ENCODE measurements at places on chromosomes 5 and 9.

GRCh38 chr9:137009938-137010732 lies 13.8 kb upstream of the CLIC3 start:
- DNase-seq = no peak

GRCh38 chr9:73348471-73348870 lies 196.8 kb downstream of the ANXA1 start:
- peak; percentile 8 for DNase-seq

- no peak for DNase-seq
Measured at GRCh38 chr9:129072171-129072570, 8.7 kb upstream of the DOLPP1 start.

DNA sequence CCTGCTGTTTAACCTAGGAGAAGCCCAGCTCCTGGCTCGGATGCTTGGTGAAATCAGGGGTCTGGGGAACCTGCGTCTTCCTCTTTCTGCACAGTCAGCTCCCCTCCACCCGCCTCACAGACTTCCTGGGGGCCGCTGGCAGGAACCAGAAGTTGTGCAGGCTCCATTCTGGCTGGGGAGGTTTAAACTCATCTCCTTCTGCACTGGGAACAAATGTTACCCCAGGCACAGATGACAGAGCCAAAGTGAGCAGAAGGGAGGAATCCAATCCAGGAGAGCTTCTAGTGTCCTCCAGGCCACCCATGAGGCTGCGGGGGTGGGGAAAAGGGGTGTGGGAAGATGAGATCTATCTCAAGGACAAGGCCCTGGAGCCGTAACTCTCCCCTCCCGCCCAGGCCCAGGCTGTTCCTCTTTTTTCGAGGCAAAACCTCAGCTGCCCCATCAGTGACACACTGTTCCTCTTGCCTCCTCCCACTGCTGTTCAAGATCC lies 31.2 kb downstream of the KCNMB1 start:
- no peak for DNase-seq

GRCh38 chr5:68711293-68712200 lies 382.3 kb upstream of the SLC30A5 start:
- no peak for DNase-seq

- no peak for DNase-seq
Measured at GRCh38 chr5:138504799-138505198, 38.2 kb downstream of the ETF1 start.

- no peak for DNase-seq
Measured at GRCh38 chr9:81671880-81672280, 17.5 kb downstream of the TLE1 start.

DNA sequence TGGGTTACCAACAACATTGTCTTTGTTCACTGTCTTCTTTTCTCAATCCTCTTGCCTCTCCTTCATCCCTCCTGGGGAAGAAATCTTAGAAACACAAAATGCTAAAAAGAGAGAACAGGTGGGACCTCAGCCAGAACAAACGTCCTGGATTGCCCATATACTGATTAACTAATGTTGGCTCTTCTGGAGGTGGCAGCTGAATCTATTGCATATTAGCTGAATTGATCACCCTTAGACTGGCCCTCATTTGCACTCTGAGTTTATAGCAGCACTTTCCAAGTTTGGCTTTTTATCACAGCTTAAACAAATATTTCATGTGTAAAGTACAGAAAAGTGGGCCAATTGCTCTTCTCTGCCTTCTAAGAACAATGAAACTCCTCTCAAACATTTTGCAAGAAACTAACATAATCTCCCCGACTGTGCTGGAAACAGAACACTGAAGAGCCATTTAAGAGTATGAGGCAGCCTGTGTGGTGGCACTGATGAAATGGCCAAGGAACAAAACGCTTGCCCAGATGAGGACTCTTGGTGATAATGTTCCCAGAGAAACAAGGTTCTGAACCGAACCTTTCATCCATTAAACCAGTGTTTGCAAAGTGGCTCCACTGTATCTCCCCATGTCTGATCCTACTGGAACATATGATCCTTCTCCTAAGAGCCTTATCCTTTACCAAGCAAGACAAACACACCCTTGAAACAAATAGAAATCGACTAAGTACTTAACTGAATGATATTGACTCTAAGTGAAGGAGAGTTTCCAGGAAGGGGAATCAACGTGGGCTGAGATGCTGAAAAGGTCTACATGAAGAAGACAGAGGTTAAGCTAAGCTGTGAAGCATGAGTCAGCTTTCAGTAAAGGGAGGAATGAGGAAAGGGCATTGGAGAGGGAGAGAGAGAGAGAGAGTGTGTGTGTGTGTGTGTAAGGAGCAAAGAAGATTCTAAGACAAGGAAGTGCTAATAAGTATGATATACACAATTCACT lies 83.2 kb upstream of the LIFR start:
- DNase-seq = no peak

DNA sequence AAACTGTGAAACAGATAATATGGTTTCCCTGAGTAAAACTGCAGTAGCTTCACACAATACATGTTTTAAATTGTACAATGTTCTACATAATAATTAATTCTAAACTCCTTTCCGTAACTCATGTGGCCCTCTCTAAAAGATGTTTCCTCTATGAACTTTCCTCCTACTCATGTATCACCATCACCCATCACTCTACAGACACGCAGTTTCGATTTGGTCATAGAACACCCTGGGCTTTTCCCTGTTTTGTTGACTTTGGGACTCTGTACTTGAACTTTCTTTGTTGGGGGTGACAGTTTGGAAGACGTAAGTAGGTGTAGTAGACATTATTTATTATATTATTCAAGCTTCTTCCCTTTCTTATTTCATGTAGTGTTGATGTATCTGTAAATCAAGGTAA lies 44.1 kb upstream of the GABRA6 start:
- DNase-seq = no peak

DNA sequence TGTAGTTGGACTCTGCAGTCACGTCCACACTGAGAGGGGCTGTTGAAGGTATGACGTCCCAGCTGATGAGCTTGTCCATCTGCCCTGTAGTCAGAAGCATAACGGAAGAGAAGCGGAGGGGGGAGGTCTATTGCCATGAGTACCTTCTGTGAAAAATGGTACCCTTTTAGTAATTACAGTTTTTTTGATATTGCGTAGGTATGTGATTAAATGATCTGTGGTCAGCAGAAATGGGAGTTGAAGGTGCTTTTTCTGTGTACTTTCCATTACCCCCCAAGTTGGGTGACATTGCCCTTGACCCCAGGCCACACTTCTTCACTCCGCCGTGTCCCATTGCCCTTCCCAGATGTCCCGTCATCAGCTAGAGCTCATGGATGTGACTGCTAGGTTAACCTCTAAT lies 45.9 kb downstream of the SNX30 start:
- no peak for DNase-seq

- no peak for DNase-seq
Measured at GRCh38 chr5:138303372-138303771, 28.2 kb downstream of the CDC25C start.

GRCh38 chr5:77869116-77869798 lies 93.1 kb upstream of the TBCA start:
- DNase-seq = no peak

DNA sequence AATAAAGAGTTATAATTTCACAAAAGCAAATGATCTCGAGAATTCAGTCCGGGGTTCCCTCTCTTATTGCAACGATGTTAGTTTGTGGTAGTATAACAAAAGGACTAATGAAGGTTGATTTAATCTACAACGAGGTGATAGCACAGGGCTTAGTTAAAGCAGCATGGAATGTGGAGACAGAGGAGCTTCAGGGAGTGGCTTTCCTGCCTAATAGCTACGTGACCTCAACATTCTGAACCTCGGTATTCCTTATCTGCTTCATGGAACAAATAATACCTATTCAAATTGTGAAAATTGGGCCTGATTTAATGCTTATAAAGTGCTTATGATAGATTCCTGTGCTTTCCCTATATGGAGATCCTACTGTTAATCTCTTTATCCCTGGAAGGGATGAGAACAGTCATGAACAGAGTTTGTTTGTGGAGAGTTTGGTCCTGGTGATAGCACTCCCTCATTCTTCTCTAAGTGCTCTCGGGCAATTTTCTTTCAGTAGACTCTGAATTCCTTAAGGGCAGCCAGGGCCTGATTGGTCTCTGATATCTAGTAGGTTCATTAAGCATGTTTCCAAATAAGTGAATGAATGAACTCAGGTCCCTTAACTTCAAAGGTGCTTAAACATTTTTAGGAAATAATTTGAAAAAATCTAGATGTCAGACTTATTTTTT lies 104.1 kb upstream of the TUT7 start:
- DNase-seq = no peak

DNA sequence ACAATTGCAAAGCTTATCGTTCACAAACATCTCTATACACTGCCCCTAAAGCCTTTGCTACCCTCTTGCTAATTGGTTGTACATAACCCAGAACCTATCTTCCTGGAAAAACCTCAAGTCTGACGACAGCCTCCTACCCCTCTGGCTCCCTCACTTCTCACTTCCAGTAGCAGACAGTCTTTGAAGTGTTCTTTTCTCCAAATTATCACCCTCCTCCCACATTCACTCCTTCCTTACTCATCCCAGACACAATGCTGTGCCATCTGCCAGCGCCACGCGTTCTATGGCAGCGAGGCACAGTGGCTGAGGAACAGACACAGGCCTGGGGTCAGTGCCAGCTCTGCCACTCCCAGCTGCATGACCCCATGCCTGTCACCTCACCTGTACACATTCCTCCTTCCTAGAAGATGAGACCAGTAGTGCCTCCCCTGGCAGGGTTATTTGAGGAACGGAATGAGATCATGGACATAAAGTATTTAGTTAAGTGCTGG lies 27.7 kb downstream of the CLTA start:
- DNase-seq = no peak

DNA sequence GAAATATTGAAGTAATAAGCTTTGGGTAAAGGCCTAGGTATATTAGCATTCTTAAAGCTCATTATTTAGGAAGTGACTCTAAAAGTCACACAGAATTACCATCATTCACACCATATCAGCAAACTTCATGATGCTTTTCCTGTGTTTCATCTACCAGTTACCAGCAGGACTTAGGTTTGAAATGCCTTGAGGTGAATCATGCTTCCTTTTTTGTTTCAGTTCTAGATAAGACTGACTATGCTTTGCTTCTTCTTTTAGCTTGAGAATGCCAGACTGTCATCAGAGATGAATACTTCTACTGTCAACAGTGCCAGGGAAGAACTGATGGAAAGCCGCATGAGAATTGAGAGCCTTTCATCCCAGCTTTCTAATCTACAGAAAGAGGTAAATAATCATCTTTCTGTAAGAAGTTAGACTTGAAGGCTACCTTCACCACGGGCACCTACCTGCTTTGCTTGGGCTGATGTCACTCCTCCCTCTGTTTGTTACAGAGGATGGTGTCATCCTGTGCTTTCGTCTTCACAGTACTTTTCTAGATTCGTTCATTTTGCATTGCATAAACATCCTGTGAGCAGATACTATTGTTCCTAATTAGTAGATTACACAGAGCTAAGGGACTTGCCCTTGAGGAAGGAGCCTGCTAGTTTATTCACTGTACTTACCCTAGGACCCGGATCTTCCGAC lies 34.7 kb downstream of the LMNB1 start:
- no peak for DNase-seq

- DNase-seq = no peak
Measured at GRCh38 chr9:26477963-26478362, 414.6 kb downstream of the CAAP1 start.

GRCh38 chr5:53469946-53470687 lies 10.3 kb upstream of the FST start:
- no peak for DNase-seq

- DNase-seq = no peak
Measured at GRCh38 chr5:142749321-142749720, 20.9 kb upstream of the ARHGAP26 start.

DNA sequence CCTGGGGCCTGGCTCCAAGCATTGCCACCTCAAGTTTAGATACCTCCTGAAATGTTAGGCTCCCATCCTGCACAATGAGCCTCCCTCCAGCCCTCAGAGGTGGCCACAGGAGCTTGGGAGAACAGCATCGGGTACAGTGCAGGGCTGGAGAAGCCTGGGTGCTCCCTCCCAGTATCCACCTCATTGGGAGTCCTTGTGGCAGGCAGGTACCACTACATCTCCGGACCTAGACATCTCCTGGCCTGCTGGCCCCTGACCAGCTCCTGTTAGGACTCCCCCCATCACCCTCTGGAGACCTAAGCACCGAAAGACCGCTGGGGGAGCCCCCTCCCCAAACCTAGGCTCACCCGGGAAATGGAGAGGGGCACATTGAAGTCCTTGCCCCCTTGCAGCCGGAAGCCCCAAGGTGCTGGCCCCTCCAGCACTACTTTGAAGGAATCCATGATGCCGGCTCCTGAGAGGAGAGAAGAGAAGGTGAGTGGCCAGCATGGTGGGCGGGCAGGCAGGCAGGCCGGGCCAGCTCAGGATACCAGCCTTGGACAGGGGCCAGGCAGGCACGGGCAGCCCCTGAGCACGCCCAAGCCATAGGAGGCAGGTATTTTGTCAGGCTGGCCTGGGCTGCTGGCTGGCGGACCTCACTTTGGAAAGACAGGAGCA lies 1.2 kb downstream of the PDLIM7 start:
- no peak for DNase-seq

GRCh38 chr9:71349218-71349617 lies 227.8 kb upstream of the TRPM3 start:
- no peak for DNase-seq

GRCh38 chr5:77855369-77855768 lies 79.2 kb upstream of the TBCA start:
- no peak for DNase-seq

DNA sequence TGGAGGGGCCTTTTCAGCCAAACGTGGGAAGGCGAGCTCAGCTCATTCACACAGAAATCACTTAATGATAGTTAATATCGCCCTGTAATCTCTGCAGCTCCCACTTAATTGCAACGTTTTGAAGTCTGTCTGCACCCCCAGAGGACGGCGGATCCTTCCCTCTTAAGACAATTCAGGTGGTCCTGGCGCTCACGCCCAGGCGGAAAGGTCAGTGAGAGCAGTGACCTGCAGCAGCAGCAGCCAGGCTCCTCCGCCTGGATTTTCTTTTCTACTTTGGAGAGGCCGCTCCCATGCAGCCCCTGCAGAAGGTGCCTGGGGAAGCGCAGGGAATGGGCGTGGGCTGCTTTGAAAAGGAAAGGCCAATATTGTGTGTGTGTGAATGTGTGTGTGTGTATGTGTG lies 400.9 kb upstream of the IRX1 start:
- no peak for DNase-seq

GRCh38 chr9:111136180-111136579 lies 97.9 kb upstream of the LPAR1 start:
- DNase-seq = no peak

DNA sequence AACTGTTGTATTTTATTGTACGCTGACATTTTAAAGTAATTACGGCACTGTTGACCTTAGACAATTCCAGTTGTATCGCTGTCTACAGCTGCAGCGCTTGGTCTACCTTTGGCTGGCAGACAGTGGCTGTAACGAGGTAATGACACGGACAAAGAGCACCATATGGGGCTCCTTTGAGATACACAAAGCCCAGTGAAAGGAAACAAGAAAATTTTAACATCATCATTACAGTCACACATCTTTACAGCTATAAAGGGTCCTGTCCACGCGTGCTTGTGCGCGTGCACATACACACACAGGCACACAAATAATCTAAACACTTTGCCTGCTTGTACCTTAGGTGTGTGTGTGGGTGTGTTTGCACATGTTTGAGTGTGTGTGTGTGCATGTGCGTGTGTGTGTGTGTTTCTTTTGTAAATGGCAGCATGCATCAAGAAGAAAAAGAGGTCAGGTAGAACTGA lies 946.0 kb downstream of the NR2F1-AS1 start:
- peak; percentile 9 for DNase-seq

Data from neuronal stem cell (in vitro differentiated cells).